Caudate nucleus (tissue), 63 donors: ENCODE measurements at places on chromosomes 3 and 15.

DNA sequence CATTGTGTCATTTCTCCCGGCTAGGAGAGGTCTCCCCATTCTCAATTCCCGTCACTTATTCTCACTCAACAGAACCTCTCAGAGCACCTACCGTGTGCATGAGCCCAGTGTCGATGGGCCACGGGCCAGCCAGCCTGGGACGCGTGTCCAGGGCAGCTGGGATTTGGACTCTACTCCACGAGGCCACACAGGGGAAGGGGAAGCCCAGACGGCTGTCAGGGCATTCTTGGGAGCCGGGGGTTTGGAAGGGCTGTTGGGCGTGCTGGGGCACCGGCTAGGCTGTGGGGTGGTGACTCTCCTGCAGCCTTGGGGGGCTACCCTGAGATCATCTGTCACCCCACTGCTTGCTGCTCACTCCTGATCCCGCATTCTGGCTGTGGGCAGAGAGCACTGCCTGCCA, 41.7 kb upstream of the PCSK6 start:
- no peak for DNase-seq

DNA sequence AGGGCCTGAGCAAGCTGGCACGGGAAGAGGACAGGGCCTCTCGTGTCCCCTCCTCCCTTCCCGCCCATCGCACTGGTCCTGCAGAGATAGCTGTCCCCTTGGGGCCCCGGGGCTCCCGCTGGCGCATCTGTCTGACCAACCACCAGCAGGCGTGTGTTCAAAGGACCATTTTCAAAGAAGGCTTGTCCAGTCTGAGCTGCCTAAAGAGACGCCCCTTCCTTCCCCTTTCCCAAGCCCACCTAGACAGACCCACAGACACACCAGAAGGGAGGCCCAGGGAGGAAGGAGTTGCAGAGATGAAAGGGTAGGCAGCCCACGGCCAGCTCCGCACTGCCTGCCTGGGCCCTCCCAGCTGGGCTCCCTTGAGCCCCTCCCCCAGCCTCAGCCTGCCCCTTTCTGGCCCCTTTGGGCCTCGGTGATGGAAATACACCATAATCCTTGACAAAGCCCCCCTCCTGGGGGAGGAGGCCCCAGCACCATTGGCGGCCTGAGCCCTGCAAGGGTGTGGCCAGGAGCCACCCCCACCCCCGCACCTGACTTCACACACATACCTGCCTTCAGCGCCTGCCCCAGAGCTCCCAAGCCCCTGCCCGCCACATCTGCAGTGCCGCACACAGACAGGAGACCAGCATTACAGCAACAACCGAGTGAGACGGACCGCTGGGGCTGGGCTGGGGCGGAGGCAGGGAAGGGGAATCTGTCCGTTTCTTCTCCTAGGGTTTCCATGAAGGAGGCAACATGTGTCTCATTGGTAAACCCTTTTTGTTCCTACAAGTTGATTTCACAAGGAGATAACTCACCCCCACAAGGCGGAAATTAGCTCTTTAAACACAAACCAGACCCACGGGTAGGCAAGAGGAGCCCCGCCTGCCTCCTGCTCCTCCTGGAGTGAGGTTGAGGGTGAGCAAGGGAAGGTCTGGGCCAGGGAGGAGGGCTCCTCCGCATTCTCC, at the start of gene STRA6:
STRA6 (minus strand) TSS at position 336 of the 950 bp plus-strand sequence. CDS start 520 bp downstream, outside the sequence.
- no peak for DNase-seq

DNA sequence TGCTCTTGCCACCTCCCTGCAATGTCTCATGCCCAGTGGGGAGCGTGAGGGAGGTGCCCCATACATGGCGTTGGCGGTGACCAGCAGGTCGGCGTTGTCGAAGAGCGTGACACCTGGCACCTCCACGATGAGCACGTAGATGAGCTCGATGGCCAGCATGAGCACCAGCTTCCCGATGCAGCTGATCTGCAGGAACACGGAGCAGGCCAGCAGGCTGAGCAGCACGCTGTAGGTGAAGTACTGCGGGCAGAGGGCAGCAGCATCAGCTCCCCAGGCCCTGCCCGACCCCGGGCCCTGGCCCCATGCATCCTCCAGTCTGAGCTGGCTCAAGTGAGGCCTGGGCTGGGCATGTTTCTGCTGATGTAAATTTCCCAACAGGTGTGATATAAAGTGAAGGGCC, 98.3 kb downstream of the SEC22A start:
- no peak for DNase-seq

GRCh38 chr3:55567121-55567520, 80.0 kb upstream of the WNT5A start:
- no peak for DNase-seq
